Sigmoid colon (tissue), 7 donors: ENCODE measurements at places on chromosomes 4 and X. TPM values are rescaled to one million over a fixed set of nuclear protein-coding genes. Genes with fewer than 3 reads are reported as not detected.

DNA sequence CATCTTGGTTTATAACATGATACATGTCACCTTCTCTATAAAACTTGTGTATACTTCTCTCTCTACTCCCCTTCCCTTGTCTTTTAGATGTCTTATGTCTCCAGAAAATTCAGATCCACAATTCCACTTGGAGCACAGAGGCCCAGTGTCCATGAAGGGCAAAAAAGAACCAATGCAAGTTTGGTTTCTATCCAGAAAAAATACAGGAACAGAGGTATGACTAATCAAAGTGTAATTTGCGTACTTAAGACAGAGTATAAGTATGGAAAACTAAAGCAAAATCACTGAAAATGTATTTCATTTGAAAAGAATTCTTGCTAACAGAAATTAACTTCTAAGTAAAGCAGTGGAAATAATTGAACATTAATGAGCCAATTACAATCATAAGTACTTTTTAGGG is 46.2 kb downstream of the GUCY1B1 start:
- no peak for DNase-seq

The RAB39B gene
- 2.0 TPM for polyA plus RNA-seq

The TASL gene
- polyA plus RNA-seq = 1.8 TPM

The ZDHHC15 gene
- under 0.01 TPM for polyA plus RNA-seq

DNA sequence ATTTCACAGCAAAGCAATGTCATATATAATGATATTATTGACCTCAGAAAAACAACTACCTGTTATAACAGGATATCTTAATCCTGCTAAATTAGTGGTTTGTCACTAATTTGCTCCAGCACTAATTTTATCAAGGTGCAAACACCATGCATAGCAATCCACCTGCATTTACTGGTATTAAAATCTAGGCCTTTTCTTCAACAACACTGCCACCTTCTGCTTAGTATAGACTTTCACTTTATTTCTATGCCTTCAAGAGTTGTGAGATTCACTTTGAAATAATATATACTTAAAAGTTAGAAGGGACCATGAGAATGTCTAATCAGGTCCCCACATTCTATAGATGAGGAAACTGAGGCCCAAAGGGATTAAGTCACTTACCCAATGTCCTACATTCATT is 82.1 kb upstream of the IQCM start:
- DNase-seq = no peak
